ENCODE measurements at places on chromosomes 1 and 21.
A peak's percentile ranks its signal among the peaks of the same experiment; 100 is the strongest.

DNA sequence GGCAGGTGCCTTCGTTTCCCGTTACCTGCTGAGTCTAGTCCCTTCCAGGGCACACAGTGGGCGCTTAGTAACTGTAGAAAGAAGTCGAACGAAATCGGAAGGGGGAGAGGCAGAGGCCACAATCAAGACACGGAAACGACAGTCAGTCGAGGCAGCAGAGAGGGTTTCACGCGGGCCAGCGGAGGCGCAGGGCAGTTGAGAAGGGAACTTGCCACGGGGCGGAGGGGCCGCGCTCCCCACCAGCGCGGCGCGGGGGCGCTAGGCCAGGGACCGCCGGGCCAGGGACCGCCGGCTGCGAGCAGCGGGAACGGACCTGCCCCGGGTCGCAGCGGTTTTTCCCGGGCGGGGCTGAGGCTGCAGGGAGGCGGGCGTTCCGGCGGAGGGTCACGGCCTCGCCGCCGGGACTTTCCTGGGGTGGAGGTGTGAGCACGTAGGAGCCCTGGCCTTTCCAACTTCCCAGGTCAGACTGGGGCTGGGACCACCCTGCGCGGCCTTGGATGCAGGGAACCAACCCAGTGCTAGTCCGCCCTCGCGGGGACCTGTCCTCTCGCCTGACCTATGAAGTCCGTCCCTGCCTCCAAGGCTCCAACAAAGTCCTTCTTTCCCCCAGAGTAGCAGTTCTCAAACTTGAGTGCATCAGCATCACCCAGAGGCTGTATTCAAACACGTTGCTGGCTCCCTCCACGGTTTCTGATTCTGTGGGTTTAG is 150.1 kb upstream of the FGGY start:
- no peak for DNase-seq

DNA sequence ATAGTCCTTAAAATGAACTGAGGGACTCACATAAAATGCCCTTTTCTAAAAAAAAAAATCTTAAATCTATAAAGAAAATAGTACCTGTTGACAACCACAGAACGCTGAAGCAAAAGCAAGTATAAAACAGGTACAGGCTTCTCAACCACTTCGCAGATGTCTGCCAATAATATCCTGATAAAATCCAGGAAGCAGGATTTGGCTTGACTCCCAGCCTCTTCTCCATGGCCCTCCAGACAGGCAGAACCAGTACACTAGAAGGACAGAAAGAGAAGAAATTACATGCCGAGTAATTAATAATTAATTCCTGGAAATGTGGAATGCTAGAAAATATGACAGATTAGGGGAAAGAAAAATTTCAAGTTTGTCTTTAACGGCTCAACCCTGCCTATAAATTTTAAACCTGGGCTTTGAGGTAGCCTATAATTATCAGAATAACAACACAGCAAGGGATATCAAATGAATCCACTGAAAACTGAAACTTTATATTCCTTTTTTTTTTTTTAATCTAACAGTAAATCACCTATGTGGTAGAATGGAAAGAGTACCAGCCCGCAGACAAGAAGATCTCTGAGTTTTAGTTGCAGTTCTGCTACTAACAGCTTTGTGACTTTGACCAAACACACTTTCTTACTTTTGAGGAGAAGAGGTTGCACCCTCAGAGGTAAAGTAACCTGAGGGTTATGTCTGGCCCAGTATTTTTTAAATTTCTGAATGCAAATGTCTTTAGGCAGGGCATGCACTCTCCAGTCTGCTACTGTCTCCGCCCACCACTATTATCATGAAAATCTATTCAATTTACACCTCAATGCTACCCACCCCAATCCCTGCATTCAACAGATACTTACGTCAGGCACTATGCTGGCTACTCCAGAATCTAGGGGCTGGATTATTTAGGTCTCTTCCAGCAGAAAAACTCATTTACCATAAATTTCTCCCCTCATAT is 2.7 kb downstream of the KIAA0319L start:
- DNase-seq = no peak

DNA sequence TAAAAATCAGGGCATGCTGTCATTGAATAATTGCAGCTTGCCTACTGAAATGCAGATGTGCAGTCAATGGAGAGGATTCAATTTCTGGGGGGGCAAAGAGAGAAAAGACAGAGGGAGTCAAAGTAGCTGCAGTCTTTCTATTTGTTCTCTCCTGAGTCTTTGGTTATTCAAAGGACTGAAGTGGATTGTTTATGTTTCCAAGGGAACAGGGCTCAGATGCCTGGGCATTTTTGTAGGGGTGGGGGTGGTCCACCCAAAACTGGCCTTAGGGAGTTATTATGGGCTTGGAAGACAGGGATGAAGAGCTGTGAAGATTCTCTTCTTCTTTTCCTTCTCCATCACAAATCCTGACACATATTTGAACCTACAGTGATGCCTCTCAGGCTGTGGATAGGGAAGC is 408.8 kb upstream of the DAB1 start:
- DNase-seq = no peak

- no peak for DNase-seq
Observed at GRCh38 chr21:35075546-35075945, 26.4 kb upstream of the RUNX1 start.

GRCh38 chr1:15152318-15153183 is 996 bp upstream of the TMEM51 start:
- DNase-seq = peak; percentile 42

GRCh38 chr21:41220208-41220733 is 52.3 kb downstream of the BACE2 start:
- no peak for DNase-seq
